ENCODE measurements at places on chromosomes 16 and 17.
A peak's percentile ranks its signal among the peaks of the same experiment; 100 is the strongest.

GRCh38 chr16:84585467-84585866 lies 32.4 kb downstream of the COTL1 start:
- DNase-seq, result no peak

DNA sequence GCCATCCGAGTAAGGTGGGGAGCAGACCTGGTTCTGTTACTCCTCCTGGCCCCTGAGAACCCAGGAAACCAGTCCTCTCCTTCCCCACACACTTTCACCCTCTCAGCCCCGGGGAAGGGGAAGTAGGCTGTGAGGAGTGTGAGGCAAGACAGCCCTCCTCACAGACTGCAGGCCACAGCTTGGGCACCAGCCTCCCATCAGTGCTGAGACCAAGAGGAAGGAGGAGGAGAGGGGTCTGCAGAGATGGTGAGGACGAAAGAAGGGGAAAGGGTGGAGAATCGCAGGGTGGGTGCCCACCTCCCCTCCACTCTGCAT lies 7.0 kb downstream of the G6PC3 start:
- DNase-seq, result no peak

- no peak for DNase-seq
Observed at GRCh38 chr16:23642246-23642774, 1.0 kb downstream of the DCTN5 start.

GRCh38 chr16:50737420-50737959 lies 4.4 kb upstream of the CYLD start:
- DNase-seq, result no peak

GRCh38 chr16:22693638-22694340 lies 120.2 kb upstream of the HS3ST2 start:
- no peak for DNase-seq

GRCh38 chr17:80894439-80894721 lies 97.3 kb upstream of the CHMP6 start:
- DNase-seq, result no peak

GRCh38 chr16:84815462-84815861 lies 4.3 kb upstream of the CRISPLD2 start:
- DNase-seq, result no peak

DNA sequence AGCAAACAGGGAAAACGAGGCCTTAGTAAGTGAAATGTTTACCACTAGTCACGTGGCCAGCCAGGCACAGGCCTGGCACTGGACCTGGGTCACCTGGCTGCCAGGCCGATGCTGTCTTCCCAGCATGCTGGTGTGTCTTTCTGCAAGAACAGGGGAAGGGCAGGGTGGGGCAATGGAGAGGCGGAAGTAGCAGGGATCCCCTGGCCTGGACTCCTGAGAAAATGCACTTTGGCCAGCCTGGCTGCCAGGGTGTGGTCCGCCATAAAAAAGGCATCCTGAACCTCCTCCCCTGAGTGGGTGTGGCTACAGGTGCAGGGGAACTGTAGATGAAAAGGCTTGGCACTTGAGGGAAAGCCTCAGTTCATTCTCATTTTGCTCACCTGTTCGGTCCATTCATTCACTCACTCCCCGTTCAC lies 1.0 kb upstream of the ANKRD40CL start:
- DNase-seq, result no peak

- no peak for DNase-seq
Observed at GRCh38 chr16:4175849-4176248, 59.6 kb upstream of the ADCY9 start.

DNA sequence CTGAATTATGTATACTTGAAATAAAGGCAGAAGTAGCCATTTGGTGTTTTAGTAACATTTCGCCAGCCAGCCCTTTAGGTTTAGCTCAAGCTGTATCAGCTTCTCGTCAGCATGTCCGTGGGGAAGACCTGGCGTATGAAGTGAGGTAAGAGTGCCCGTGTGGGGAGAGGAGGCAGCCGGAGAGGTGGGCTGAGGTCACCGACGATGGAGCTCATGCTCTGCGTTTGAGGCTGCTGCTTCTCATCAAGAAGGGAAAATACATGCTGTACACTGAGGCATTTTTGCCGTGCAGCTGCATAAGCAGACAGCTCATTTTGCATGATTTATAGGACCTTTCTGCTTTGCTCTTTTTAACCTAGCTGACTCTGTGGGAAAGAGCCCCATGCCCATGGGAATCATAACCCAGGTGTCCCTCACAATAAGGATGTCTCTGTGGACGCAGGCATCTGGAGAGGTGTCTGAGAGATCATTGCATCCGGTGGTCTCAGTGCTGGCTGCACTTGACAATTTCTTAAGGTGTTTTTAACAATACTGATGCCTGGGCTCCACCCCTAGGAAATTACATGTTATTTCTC lies 179.1 kb downstream of the ABCC12 start:
- DNase-seq, result no peak

- no peak for DNase-seq
Observed at GRCh38 chr17:34131386-34131785, 123.7 kb upstream of the CCL2 start.

DNA sequence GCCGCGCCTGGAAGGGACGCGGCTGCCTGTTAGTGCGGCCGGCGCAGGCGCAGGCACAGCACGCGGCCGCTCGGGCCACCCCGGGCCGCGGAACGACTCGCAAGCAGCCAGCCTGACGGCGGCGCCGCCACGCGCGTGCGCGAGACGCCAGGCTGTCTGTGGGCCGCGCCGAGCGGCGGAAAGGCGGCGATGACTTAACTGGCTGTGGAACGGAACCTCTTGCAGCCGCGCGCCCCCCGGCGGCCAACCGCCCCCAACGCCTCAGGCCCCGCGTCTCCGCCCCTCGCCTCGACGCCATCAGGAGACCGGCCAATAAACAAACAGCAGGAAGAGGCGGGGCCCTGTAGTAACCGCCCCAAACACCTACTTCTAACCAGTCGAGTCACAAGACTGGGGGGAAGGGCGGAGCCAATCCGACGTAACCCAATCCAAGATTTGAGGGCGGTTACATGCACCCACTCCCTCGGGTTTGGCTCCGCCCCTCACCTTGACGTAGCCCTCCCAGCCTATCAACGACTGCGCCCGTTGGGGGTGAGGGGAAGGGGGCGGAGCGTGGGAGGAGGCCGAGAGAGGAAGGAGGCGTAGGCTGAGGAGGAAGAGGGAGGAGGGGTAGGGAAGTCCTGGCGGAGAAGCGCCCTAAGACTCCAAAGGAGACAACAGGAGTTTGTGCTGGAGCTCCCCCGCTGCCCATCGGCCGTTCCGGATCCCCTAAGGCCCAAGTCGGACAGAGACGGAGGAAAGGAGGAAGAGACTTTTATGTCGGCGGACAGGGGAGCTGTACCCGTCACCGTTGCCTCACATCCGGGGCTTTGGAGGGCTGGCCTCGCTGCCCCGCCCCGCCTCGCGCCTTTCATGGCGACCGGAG lies at the start of gene FBRS:
FBRS (plus strand) TSS at position 566 of the 865 bp plus-strand sequence. CDS start 1,088 bp downstream, outside the sequence.
- peak; percentile 100 for DNase-seq

DNA sequence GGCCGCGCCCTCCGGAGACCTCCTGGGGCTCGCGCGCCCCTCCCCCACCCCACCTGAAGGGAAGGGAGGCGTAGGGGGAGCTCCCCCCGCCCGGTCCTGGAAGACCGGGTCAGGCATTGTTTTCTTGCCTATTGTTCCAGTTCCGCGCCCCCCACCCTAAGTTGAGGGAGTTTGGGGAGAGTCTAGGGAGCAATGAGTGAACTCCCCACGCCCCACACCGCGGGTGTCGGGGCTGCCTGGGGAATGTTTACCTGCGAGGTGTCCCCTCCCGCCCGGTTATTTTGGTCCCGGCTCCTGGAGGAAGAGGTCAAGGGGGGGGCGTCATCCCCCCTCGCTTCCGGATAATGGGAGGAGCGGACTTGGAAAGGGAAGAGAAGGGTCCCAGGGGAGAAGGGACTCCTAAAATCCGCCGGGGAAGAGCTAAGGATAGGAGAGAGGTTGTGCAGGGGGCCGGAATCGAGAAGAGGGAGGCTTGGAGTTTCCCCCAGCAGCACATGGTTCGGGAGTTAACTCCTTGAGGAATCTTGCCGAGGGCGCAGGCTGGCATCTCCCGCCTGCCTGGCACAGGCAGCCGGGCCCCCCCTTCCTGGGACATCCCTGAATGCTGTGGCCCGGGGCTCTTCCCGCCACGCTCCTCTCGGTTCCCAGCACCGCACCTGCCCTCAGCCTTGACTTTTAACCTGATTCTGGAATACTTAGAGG lies 881 bp downstream of the MLLT6 start:
- DNase-seq, result peak; percentile 41

DNA sequence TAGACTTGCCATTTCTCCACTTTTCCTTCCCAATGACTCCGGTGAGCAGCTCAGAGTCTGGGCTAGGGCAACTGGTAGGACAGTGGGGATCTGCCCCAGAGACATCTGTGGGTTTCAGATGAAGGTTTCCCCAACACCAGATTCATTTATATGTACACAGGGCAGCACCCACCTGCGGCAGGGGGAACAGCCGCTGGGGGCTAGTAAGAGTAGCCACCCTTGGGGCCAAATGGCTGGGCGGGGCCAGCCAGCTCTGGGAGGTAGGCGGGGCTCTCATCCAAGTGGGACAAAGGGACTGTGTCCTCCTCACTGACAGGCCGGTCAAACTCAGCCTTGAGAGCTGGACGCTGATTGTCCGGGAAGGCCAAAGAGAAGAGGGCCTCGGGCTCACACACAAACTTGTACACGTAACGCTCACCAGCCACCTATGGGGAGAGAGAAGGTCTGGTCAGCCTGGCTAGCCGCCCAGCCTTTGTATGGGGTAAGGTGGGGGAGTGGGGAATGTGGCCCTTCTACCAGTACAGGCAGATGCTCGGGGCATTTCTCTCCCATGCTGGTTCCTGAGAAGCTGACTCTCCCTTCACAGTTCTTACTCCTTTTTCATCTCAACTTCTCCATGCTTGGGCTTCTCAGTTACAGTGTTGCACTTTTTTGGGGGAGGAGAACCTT lies 17.7 kb downstream of the ETV4 start:
- no peak for DNase-seq

GRCh38 chr16:89323120-89323960 lies 105.8 kb downstream of the ZNF778 start:
- DNase-seq, result no peak

DNA sequence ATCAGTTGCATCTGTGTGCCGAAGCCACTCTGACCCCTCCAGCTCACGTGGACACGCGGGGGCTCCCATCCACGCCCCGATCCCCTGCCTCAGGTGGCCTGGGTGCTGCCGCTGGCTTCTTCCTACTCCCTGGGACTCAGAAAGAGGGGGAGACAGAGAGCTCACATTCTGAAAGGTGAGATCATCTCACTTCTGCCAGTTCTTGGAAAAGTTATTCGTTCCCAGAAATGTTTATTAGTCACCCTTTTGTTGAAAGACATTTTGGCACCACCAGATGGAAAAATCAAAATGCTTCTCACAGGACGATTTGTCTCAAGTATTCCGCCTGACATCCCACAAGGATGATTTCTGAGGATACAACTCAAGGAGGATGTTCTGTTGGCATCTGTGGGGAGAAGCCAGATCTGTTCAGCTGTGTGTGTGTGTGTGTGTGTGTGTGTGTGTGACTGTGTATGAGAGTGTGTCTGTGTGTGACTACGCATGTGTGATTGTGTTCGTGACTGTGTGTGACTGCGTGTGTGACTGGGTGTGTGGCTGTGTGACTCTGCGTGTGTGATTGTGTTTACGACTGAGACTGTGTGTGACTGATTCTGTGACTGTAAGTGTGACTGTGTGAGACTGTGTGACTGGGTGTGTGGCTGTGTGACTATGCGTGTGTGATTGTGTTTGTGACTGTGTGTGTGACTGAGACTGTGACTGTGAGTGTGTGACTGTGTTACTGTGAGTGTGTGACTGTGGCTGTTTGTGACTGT lies 207.3 kb downstream of the NTN1 start:
- DNase-seq, result no peak

GRCh38 chr17:19311421-19312215 lies 50.9 kb downstream of the B9D1 start:
- no peak for DNase-seq

GRCh38 chr17:67458203-67458602 lies 81.1 kb downstream of the PITPNC1 start:
- DNase-seq, result no peak

DNA sequence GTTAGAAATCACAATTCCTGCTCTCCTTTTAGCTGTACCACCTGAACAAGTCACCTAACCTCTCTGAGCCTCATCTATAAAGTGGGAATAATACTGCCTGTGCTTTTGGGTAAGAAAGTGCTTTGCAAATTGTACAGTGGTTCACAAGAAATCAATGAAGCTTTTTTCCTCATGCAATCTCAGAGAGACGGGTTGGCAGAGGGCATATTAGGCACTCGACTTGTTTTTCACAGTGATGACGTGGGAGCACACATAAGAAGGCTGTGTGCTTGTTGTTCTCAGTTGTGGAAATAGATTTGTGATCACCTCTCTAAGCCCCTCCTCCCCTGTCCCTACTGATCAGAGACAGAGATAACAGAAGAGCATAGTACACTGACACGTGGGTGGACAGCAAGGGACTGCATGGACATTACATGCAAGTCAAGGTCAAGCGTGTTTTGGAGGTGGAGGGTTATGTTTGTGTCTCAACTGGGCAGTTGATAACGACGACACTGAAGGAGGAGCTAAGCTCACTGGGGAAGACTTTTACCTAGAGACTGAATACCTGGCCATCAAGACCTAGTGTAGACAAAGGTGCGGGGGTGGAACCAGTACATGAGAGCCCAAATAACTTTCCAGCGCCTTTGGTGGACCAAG lies 1.7 kb upstream of the GPT2 start:
- no peak for DNase-seq

- DNase-seq, result no peak
Observed at GRCh38 chr16:4034963-4035362, 81.3 kb downstream of the ADCY9 start.

DNA sequence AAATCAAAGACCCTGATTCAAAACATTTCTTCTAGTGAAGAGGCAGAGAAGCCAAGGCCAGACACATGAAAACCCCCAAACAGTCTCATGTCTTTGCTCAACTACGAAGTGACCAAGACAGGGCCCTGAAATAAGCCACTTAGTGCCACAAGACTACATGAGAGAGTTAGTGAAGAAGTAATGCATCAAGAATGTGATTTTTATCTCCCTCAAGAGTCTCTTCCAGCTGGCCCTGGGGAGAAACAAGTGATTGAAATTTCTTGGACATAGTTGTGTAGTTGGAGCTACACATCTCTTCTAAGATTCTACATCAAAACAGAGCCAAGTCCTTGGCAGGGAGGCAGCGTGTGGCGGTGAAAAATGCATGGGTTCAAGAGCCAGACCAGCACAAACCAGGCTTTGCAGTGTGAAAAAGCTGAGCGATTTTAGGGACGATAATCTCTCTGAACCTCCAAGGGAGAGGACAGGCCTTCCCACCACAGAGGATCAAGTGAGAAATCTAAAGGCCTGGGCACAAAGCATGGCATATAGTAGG lies 30.6 kb downstream of the LYRM1 start:
- DNase-seq, result no peak

DNA sequence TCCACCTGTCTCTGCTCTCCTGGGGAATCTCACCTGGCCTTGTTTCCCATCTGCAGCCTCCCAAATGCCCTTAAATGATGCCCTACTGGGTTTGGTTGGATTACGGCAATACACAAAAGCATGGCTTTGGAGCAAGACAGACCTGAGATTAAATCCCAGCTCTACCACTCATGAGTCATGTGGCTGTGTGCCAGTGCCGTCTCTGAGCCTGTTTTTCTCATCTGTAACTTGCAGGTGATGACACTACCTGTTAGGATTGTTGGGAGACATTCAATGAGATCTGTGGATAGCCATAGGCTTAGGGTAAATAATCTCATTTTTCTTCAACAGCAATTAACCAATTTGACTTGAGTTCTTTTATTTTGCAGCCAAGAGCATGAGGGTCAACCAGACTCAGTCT lies 240.3 kb downstream of the MAF start:
- DNase-seq, result no peak

GRCh38 chr16:79698341-79698753 lies 97.8 kb upstream of the MAF start:
- no peak for DNase-seq

GRCh38 chr16:79042886-79043285 lies 557.7 kb downstream of the MAF start:
- no peak for DNase-seq

GRCh38 chr17:64117981-64118979 lies 11.7 kb downstream of the ERN1 start:
- DNase-seq, result no peak
